Activated naive CD4-positive, alpha-beta T cell treated with anti-CD3 and anti-CD28 coated beads for 36 hours (primary cell): ENCODE measurements at places on chromosomes 6 and 20. TPM values are rescaled to one million over a fixed set of nuclear protein-coding genes. Genes with fewer than 3 reads are reported as not detected.
A peak's percentile ranks its signal among the peaks of the same experiment; 100 is the strongest.

DNA sequence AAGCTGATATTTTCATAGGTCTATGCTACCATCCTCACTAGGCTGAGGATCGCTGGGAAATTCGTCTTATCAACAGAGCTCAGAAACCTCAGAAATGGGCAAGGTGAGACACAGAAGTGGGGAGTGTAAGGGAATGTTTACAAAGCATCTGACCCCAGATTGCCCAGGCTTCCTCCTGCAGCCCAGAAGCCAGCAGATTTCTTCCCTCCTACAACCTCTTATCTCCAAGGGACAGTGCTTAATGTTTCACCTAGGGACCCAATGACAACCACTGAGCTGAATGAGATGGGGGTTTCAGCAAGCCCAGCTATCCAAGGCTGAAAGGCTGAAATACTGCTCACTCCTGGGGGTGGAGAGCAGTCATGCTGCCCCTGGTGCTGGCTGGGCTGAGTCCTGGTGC lies 52.4 kb upstream of the TBC1D7 start:
- no peak for DNase-seq

GRCh38 chr20:51391926-51392325 lies 150.6 kb downstream of the NFATC2 start:
- no peak for DNase-seq

CGA gene
- total RNA-seq = not detected

- DNase-seq = no peak
Observed at GRCh38 chr20:2143594-2143993, 42.0 kb downstream of the STK35 start.

DNA sequence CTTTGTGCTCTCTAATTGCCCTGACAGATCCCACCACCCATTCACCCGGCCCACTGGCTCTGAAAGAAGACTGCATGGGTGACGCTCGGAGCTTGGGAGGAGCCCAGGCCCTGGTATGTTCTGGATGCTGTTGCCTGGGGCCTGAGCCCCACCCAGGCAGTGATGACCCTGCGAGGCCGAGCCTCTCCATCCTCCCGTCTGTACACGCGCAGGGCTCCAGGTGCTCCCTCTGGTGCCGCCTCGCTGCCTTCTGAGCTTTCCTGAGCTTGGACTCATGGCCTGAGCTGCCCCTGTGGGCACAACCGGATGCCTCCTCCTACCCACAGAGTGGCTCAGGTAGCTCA lies 61.2 kb downstream of the STK35 start:
- DNase-seq = no peak

CRIP3 gene
- total RNA-seq = 3.1 TPM

DNA sequence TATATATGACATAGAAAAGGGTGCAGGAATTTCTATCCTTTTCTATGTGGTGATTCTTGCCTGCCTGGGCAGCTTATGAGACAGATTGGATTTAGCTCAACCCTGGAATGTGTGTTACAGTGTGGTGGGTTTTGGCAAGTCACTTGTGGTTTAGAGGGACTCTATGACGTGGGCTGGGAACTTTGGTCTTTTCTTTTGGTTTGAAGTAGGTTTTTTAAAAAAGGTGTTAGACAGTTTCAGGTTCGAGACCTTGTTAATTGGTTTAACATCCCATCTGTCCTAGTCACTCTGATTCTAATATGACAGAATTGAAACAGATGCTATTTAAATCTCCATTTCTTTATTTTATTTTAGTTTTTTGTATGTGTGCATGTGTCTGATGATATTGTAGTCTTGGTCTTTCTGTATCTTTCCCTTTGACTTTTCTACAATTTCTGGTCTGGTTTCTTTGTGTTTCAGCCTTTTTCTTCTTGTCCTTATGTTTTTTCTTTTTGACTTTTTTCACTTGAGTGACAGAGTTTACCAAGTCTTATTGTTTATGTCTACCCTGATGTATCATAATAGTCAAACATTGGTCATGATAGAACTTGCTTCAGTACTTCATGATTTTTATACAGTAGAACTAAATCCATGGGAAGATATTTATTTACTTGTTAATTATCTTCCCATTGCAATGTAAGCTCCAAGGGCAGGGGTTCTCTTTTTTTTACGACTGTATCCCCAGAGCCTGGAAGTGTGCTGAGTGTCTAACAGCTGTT lies 174.3 kb downstream of the CDKAL1 start:
- DNase-seq = peak; percentile 62

GRCh38 chr6:124795643-124796463 lies 166.4 kb upstream of the RNF217 start:
- DNase-seq = peak; percentile 5

TAAR6 gene
- not detected for total RNA-seq

DNA sequence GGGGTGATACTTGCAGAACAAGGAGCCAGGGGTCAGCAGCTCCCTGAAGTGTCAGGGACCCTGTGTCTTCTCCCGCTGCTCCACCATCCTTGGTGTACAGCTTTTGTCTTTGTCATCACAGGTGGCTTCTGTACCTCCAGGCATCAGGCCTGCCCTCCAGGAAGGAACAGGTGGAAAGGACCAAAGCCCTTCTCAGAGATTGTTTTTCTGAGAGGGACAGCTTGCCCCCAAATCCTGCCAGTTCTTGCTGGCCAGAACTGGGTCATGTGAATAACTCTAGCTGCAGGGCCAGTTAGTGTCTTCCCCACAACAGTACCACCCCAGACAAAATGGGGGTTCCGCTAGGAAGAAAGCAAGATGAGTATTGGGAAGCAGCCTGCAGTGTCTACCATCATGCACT lies 31.4 kb downstream of the SNPH start:
- no peak for DNase-seq

- DNase-seq = no peak
Observed at GRCh38 chr6:10481101-10481500, 40.0 kb upstream of the GCNT2 start.

GRCh38 chr6:107353773-107354382 lies 105.5 kb downstream of the PDSS2 start:
- DNase-seq = no peak

STX16 gene
- total RNA-seq = 127 TPM

DNA sequence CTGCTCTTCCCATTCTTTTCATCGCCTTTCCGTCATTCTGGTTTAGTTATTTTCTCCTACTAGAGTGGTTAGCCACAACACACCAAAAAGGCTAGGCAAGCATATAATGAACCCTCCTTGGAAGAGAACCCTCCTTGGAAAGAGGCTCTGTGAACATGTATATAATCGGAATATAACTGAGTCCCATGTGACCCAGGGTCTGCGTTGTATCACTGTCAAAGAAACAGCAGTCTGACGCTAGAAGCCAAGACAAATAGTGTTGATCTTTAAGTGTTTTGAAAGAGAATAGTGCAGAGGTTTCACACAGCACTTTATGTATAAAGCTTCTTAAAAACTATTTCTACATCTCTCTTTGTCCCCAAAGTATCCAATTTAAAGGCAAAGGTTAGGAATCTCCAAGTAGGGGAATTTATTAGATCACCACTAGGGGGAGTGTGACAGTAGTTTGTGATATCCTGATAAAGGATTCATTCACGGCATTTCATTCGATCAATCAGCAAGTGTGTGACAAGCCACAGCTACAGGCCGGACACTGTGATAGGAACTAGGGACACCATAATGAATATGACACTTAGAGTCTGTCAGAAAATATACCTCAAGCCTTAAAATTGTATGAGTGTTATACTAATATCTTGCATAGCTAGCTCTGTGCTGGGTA lies 395.3 kb downstream of the CD109 start:
- DNase-seq = no peak

GRCh38 chr20:63688228-63689045 lies 8.0 kb upstream of the TNFRSF6B start:
- no peak for DNase-seq

GRCh38 chr20:5859608-5860007 lies 90.7 kb downstream of the TRMT6 start:
- DNase-seq = no peak

GRCh38 chr20:40705413-40705812 lies 16.4 kb upstream of the MAFB start:
- no peak for DNase-seq

- no peak for DNase-seq
Observed at GRCh38 chr6:157229713-157230112, 93.6 kb downstream of the TMEM242 start.

- peak; percentile 56 for DNase-seq
Observed at GRCh38 chr6:30781743-30782424, 37.5 kb upstream of the IER3 start.

WFDC5 gene
- not detected for total RNA-seq

DNA sequence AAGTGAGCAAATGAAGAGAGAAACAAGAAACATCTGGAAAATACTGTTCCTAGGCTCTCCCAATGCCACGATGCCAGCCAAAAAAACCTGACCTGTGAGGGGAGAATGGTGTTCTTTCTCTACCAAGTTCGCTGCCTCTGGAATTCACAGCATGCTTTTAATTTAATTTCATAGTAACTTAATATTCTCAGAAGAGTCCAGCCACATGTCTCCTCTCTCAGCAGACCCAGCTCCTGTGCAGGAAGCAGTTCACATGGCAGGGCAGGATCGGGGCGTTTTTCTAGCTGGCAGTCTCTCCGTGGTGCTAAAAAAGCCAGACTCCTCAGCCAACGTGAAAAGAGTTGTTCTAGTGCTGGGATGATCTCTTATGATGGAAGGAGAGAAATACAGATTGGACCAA lies 57.5 kb downstream of the BFSP1 start:
- DNase-seq = no peak

- no peak for DNase-seq
Observed at GRCh38 chr6:140138311-140139010, 764.0 kb upstream of the CITED2 start.

SASH1 gene
- not detected for total RNA-seq

GRCh38 chr20:4901031-4901818 lies 100.1 kb downstream of the SLC23A2 start:
- no peak for DNase-seq

RIPOR2 gene
- total RNA-seq = 116 TPM

- DNase-seq = no peak
Observed at GRCh38 chr20:62820208-62820961, 3.5 kb downstream of the COL9A3 start.

DNA sequence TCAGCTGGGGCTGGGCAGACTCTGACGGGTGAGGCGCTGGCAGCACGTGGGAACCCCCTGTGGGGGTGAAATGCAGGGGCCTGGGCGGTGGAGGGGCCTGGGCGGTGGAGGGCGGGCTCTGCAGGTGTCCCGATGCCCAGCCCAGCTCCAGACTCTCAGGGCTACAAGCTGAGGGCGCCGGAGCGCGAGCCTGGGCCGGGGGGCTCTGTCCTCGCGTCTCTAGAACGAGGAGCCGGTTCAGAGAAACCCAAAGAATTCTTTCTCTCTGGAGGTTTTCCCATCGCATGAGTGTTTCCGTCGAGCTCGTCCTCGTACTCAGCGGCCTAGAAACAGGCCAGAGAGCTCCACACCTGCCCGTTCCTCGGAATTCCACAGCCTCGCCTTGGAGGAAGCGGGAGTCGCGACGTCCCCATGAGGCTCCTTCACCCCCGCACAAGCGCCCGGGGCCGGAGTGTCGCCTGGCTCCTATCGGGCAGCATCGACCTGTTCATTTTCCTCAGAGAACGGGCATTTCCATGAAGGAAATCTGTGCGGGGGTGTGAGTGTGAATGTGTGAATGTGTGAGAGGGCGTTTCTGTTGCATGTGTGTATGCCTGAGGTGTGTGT lies 76.9 kb downstream of the SMOC2 start:
- DNase-seq = no peak

LY86 gene
- total RNA-seq = 1.8 TPM

WFDC10B gene
- total RNA-seq = not detected

GRCh38 chr6:88539295-88539764 lies 373.2 kb upstream of the CNR1 start:
- DNase-seq = no peak

MCHR2 gene
- total RNA-seq = not detected

DNA sequence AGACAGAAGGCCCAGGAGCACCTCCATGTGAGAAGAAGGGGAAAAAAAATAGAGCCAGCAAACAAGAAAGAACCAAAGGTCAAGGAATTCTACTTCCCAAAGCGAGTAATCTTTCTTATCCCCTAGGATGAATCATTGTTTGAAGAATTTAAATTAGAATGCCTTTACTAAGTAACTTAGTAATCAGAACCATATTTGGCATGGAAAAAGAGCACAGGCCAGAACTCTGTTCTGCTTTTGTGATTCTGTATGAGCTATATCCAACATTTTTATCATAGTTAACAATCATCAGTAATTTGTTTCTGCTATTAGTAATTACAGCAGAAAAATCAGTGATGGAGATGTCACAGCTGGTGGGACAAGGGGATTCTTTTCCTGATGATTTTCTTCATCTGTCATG lies 228.8 kb upstream of the FAM83B start:
- DNase-seq = no peak

DNA sequence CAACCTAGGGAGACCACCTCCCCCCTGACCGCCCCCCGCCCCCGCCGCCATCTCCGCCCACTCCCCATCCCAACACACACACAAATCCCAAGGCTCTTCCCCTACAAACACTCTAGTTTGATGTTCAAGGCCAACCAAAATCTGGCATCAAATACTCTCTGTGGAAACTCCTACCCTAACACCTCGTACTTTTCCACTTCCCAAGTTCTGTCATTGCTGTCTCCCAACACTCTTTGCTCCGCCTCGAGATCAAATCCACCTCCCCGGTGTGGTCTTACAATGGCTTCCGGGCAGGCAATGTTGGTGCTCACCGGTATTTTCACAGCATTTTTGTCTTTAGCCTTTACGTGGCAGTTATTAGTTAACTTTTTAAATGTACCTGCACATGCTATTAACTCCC lies 4.8 kb upstream of the QKI start:
- no peak for DNase-seq

GRCh38 chr6:18412068-18412467 lies 24.9 kb downstream of the RNF144B start:
- no peak for DNase-seq

DNA sequence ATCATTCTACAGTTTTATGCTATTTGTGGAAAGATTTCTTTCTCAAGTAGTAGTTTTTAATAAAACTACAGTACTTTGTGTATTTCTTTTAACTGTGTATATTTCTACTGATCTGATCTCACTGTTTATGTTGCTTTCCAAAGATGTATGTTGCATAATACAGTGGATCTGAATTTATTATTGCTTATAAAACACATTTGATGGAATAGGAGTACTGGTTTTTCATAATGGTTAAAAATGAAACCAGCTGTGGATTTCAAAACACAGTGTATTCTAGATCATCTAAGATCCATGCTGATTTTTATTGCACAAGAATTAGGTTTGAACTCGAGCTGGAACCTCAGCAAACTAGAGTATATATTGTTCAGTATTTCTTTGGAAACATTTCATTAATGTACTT lies 8.0 kb downstream of the NKX2-4 start:
- no peak for DNase-seq

DNA sequence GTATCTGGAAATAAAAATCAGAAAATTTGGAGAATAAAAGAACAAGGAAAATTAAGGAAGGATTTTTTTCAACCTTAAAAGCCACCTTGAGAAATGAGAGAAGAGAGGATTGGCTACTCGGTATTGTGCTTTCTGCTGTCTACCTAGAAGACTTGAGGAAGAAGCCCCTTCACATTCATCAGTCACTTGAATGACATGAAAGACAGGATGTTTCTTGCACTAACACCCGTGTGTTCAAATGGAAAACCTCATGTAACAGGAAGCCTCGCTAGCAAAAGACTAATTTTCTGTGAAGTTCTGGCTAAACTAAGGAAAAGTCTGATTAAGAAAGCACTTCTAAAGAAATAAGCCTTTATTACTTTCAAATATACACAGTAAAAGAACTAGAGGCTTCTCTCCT lies 69.9 kb downstream of the OLIG3 start:
- no peak for DNase-seq

UBE2J1 gene
- total RNA-seq = 10.8 TPM

MYB gene
- 14.6 TPM for total RNA-seq

GRCh38 chr6:90646940-90647339 lies 60.1 kb upstream of the MAP3K7 start:
- DNase-seq = no peak
